ENCODE measurements at places on chromosomes 6 and 20. TPM values are rescaled to one million over a fixed set of nuclear protein-coding genes. Genes with fewer than 3 reads are reported as not detected.
A peak's percentile ranks its signal among the peaks of the same experiment; 100 is the strongest.

- H3K4me3 ChIP-seq = no peak overlapping the region
- no peak overlapping the region for H3K27ac ChIP-seq
- DNase-seq = no peak
- no peaks in the 10 kb centered on the region for H3K27me3 ChIP-seq
Measured at GRCh38 chr6:36226438-36227047, 30.0 kb downstream of the BRPF3 start.

GRCh38 chr20:17646209-17646960 is 35.7 kb downstream of the RRBP1 start:
- H3K27ac ChIP-seq = peak overlapping the region; percentile 81
- no peak for DNase-seq
- H3K36me3 ChIP-seq = peaks cover 13% of the 10 kb centered on the region
- H3K4me1 ChIP-seq = peaks cover 100% of the 10 kb centered on the region

DNA sequence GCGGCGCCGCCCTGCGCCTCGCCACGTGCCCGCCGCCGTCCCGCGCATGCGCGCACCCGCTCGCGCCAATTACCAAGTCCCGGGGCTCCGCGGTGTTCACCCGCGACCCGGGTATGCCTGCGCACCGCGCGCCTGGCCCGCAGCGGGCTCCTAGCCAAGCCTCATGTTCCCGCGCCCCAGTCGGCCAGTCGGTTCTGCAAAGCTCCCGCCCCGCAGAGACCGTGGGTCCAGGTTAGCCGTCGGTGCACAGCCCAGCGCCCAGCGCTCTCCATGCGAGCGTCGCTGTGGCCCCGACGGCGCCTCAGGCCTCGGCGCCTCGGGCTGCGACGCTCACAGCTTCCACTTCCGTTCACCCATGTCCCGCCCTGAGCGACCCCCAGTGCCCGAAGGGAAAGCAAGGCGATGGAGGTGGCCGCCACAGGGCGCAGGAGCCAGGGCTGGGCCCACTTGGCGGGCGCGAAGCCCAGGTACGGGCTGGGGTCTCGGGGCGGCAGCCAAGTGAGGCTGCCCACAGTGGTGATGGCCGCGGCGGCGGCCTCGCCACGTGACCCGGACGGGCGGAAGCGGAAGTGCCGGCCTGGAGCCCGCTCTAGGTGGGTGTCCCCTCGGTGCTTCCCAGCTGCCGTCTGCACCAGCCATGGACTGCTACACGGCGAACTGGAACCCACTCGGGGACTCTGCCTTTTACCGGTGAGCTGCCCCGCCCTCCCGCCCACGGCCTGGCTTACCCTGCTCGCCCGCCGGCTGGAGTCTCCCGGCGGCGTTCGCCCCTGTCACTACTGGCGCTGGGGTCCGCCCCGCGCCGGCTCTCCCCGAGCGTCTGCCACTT is at the start of the genes PCED1A and VPS16:
TSS of gene PCED1A (minus strand) at position 518 of the 829 bp plus-strand sequence. CDS start 743 bp downstream, outside the sequence.
TSS of gene VPS16 (plus strand) at position 608 of the 829 bp plus-strand sequence. CDS start at position 638, 30 bp downstream.
- peak; percentile 85 for DNase-seq
- peak within 1 kb of the TSS; percentile 92 for H3K27ac ChIP-seq
- peaks cover 21% of the 10 kb centered on the region for H3K4me1 ChIP-seq
- H3K27me3 ChIP-seq = no peaks in the 10 kb centered on the region
- no peaks in the 10 kb centered on the region for H3K36me3 ChIP-seq

- no peaks in the 10 kb centered on the region for H3K36me3 ChIP-seq
- H3K27me3 ChIP-seq = no peaks in the 10 kb centered on the region
- DNase-seq = no peak
- no peak overlapping the region for H3K4me3 ChIP-seq
Measured at GRCh38 chr20:62523473-62524203, 47.8 kb upstream of the GATA5 start.

DNA sequence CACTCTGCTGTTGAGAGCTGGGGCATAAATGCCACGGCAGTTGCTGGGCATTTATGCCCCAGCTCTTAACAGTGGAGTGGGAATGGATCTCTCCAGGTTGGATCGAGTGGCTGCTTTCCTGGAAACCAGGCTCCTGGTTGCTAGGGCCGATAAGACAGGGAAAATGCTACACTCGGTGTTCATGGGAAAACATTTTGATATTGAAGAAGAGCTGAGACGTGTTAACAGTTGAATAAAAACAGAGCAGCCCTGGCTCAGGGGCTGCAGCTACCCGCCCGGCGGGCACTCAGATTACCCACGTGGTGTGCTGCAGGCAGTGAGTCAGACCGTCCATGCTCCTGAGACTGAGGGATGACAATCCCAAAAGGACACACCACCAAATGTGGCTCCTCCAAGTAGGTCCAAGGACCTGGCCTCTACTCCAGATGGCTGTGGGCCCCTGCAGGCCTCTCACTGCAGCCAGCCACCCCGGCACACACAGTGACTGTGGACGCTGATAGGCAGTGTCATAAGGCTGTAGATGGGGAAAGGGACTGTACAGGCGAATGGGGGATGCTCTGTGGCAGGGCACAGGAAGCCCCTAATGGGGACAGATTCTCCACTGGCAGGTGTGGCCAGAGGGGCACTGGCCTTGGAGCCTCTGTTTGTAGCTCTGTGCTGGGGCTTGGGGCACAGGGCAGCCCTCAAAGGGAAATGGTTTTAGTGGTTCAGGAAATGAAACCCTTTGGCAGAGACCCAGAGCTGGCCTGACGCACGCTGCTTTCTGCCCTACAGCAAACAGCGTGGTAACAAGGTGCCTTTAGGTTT is 237.8 kb downstream of the LY86 start:
- H3K4me1 ChIP-seq = no peaks in the 10 kb centered on the region
- DNase-seq = no peak
- no peaks in the 10 kb centered on the region for H3K36me3 ChIP-seq
- no peak overlapping the region for H3K4me3 ChIP-seq
- H3K27ac ChIP-seq = peak overlapping the region; percentile 72

- no peaks in the 10 kb centered on the region for H3K36me3 ChIP-seq
- no peak overlapping the region for H3K4me3 ChIP-seq
- no peak overlapping the region for H3K27ac ChIP-seq
- no peaks in the 10 kb centered on the region for H3K4me1 ChIP-seq
Measured at GRCh38 chr6:159008656-159009288, 8.8 kb upstream of the RSPH3 start.

DNA sequence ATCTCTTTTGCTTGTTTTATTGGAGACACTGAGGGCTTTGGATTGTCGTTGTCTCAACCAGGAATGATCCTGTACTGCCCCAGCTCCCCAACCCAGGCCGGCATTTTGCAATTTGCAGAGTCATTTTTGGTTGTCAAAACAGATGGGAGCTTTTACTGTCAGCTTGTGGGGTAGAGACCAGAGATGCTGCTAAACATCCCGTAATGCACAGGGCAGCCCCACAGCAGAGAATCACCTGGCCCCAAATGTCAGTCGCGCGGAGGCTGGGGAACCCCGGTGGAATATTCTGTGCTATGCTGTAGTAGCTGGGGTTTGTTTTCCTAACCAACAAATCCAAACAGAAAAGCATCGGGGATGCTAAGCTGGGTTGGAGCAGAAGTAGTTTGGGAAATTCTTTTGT is 99.7 kb downstream of the TSHZ2 start:
- no peak overlapping the region for H3K27ac ChIP-seq
- no peak overlapping the region for H3K4me3 ChIP-seq
- no peak for DNase-seq

- H3K27ac ChIP-seq = no peak overlapping the region
- no peaks in the 10 kb centered on the region for H3K4me1 ChIP-seq
- no peaks in the 10 kb centered on the region for H3K36me3 ChIP-seq
- H3K27me3 ChIP-seq = no peaks in the 10 kb centered on the region
- no peak overlapping the region for H3K4me3 ChIP-seq
Measured at GRCh38 chr6:106253172-106253571, 72.4 kb downstream of the ATG5 start.

- no peak for DNase-seq
- no peak overlapping the region for H3K27ac ChIP-seq
- no peaks in the 10 kb centered on the region for H3K4me1 ChIP-seq
- H3K36me3 ChIP-seq = no peaks in the 10 kb centered on the region
- no peaks in the 10 kb centered on the region for H3K27me3 ChIP-seq
Measured at GRCh38 chr6:17872908-17873307, 114.5 kb downstream of the KIF13A start.

DNA sequence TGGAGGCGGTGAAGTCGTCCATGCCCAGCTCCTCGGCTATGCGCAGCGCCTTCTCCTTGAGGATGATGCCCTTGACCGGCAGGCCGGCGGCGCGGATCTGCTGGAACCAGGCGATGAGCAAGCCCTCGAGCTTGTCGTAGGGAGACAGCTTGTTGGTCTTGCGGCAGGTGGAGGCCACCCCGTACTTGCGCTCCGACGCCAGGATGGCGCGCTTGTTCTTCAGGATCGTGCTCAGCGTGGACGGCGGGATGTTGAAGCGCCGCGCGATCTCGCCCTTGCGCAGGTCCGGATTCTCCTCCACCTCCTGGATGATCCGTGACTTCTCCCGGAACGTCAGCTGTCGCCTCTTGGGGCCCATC is 435 bp downstream of the CENPB start:
- peaks cover 40% of the 10 kb centered on the region for H3K4me1 ChIP-seq
- H3K36me3 ChIP-seq = peaks cover 6% of the 10 kb centered on the region
- peak overlapping the region; percentile 45 for H3K4me3 ChIP-seq

- no peaks in the 10 kb centered on the region for H3K4me1 ChIP-seq
- H3K4me3 ChIP-seq = no peak overlapping the region
- no peaks in the 10 kb centered on the region for H3K36me3 ChIP-seq
- DNase-seq = no peak
Measured at GRCh38 chr20:50323209-50323608, 132.6 kb downstream of the CEBPB start.

- no peak for DNase-seq
- no peak overlapping the region for H3K27ac ChIP-seq
- no peaks in the 10 kb centered on the region for H3K36me3 ChIP-seq
- H3K4me3 ChIP-seq = no peak overlapping the region
- no peaks in the 10 kb centered on the region for H3K4me1 ChIP-seq
- no peaks in the 10 kb centered on the region for H3K27me3 ChIP-seq
Measured at GRCh38 chr20:237489-237888, 10.4 kb downstream of the DEFB129 start.

GRCh38 chr20:51404297-51405060 is 138.0 kb downstream of the NFATC2 start:
- H3K36me3 ChIP-seq = peaks cover 8% of the 10 kb centered on the region
- H3K27me3 ChIP-seq = no peaks in the 10 kb centered on the region
- DNase-seq = no peak
- H3K4me1 ChIP-seq = no peaks in the 10 kb centered on the region
- no peak overlapping the region for H3K4me3 ChIP-seq
- no peak overlapping the region for H3K27ac ChIP-seq

DNA sequence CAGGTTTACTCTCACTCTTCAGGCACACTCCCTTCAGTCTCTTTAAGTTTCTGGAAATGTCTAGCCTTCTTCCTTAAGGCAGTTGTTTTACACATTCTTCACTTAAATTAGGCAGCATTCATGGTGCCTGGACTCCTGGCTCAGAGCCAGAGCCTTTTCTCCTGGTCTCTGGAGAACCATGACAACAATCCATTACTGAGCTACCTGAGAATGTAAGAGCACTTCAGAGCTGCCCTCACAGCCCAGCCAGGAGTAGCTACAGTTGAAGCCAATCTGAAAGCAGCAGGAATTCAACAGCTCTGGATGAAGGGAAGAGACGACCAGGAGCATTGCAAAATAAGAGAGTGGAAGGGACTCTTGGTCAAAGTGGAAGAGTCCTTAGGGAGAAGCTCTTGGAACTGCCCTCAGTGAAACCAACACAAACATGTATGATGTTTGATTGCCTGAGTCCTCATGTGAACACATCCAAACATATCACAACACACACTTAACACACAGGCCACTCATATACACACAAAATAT is 416.8 kb upstream of the SPTLC3 start:
- H3K4me1 ChIP-seq = no peaks in the 10 kb centered on the region
- no peak overlapping the region for H3K27ac ChIP-seq
- DNase-seq = no peak
- H3K36me3 ChIP-seq = no peaks in the 10 kb centered on the region

DNA sequence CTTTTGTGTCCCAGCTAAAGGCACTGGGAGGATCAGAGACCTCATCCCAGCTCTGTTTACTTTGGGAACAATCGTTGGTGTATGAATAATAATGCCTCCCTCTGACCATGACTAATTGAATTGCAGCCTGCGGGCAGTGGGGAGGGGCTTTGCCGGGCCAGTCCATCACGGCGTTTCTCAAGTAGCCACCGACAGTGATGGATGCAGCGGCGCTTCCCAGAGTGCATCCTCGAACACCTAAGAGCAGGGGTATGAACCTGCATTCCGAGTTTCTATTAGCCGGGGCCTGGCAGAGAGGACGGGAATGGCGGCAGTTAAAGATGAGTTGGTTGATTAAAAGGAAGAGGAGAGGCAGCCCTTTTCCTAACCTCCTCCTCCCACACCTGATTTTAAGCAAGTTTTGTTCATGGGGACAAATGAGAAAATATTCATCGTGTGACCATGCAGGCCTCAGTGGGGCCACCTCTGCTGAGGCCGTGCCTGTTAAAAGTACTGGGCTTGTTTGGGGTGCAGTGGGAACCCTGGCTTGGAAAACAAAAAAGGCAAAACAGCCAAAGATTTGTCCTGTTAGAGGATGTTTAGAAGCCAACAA is 154.1 kb downstream of the FOXA2 start:
- H3K4me1 ChIP-seq = no peaks in the 10 kb centered on the region
- no peak overlapping the region for H3K27ac ChIP-seq
- no peaks in the 10 kb centered on the region for H3K36me3 ChIP-seq

- no peaks in the 10 kb centered on the region for H3K27me3 ChIP-seq
- no peak overlapping the region for H3K4me3 ChIP-seq
- no peak overlapping the region for H3K27ac ChIP-seq
- H3K36me3 ChIP-seq = no peaks in the 10 kb centered on the region
- H3K4me1 ChIP-seq = no peaks in the 10 kb centered on the region
- DNase-seq = no peak
Measured at GRCh38 chr6:159718634-159719033, 8.7 kb upstream of the WTAP start.

- H3K27me3 ChIP-seq = no peaks in the 10 kb centered on the region
- DNase-seq = peak; percentile 86
- no peaks in the 10 kb centered on the region for H3K4me1 ChIP-seq
- H3K36me3 ChIP-seq = no peaks in the 10 kb centered on the region
- peak overlapping the region; percentile 84 for H3K4me3 ChIP-seq
Measured at GRCh38 chr6:26158581-26159356, 71.5 kb downstream of the HFE start.

- no peak overlapping the region for H3K27ac ChIP-seq
- no peak overlapping the region for H3K4me3 ChIP-seq
- DNase-seq = no peak
- H3K36me3 ChIP-seq = no peaks in the 10 kb centered on the region
Measured at GRCh38 chr6:8329562-8329961, 105.8 kb downstream of the SLC35B3 start.

DNA sequence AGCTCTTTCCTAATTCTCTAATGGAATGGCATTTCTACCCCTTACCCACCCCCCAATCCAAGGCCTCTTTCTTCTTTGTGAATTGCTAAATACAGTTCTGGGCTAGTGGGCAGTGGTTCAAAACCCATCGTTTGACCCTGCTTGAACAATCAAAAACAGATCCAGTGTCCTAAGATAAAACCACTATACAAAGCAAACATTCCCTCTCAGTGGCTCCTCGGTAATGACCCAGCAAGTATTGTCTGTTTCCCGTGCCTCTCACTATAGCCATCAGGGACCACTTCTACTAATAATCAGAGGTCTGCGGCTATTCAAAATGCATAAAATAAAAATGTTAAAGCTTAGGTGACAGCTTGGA is 143.5 kb upstream of the AKAP12 start:
- DNase-seq = no peak
- H3K27ac ChIP-seq = no peak overlapping the region
- no peak overlapping the region for H3K4me3 ChIP-seq
- no peaks in the 10 kb centered on the region for H3K27me3 ChIP-seq
- no peaks in the 10 kb centered on the region for H3K36me3 ChIP-seq
- H3K4me1 ChIP-seq = no peaks in the 10 kb centered on the region

Gene EYA4
- total RNA-seq = 16.2 TPM

Gene NOTCH4
- 22.5 TPM for total RNA-seq

Gene DLK2
- 1.3 TPM for total RNA-seq

Gene BPIFA1
- not detected for total RNA-seq

Gene PPIL6
- total RNA-seq = 9.1 TPM

Gene NKX2-4
- not detected for total RNA-seq

Gene NRN1
- total RNA-seq = 6.6 TPM
